ENCODE measurements at places on chromosomes 7 and 10.

GRCh38 chr7:83547526-83547925 is 101.4 kb downstream of the SEMA3E start:
- DNase-seq: peak; percentile 91

DNA sequence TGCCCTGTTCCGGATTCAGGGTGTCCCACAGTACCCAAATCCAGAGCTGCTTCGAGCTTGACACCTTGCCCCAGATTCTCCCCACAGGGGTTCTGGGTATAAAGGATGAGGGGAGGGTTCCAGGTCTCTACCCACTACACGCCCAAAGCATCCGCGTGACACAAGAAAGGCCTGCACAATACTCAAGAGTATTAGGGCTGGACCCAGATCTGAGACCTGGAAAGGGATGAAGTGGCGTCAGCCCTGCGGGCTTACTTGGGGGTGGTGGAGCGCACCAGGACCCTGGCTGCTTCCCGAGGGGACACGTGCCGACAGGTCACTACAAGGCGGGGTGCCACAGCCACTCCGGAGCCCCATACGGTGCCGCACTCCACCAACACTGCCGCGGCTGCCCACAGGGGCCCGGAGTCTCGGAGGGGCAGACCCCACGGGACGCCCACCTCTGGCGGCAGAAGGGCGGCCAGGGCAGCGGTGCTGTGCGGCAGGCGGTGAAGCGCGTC is 1.3 kb downstream of the TYSND1 start:
- DNase-seq: no peak

- peak; percentile 44 for DNase-seq
Observed at GRCh38 chr10:110912374-110912773, 6.6 kb downstream of the BBIP1 start.

DNA sequence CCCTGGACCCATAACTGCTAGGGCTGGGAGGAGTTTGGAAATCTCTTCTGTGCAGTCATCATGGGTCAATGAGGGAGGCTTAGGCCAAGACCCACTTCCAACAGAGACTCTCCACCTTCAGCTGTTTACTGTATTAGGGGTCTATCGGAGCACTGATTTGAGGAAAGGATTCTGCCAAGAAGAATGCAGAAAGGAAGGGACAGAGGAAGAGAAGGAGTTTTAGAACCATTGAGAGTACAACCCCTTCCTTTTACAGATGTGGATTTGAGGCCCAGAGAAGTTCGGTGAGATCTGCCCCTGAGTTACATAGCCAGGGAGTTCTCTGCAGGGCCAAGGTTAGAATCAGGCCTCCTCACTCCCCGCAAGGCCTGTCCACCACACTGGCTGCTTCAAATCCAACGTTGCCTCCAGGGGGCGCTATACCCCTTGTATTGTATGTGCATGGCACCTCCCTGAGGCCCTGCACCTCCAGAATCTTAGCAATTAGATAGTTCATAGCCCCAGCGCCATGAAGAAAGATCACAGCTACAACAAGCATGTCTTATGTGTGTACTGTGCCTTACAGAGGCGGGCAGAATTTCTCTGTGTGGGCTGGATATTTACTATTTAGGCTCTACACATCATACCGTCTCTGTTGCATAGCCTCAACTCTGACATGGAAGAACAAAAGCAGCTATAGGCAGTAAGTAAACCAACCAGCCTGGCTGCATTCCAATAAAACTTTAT is 246.8 kb downstream of the SKIDA1 start:
- peak; percentile 96 for DNase-seq

DNA sequence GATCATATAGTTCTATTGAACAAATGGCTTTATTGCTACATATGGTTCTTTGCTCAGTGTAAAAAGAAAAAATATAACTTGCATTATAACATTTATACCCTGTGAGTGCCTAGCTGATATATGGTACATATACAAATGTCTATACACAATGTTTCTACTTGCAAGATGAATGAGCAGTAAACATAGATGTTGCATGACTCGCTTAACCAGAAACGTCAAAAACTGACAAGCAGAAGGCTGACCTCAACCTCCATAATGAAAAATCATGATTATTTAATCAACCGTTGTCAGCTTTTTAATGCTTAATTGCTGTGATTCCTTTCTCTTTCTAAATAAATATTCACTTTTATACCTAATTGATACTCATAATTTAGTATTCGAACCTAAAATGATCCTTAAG is 183.3 kb downstream of the PTN start:
- DNase-seq: no peak

Measured in astrocyte of the hippocampus (primary cell).